ENCODE measurements at places on chromosomes 13 and 19.

- DNase-seq = no peak
Observed at GRCh38 chr13:49502954-49503353, 7.2 kb downstream of the PHF11 start.

DNA sequence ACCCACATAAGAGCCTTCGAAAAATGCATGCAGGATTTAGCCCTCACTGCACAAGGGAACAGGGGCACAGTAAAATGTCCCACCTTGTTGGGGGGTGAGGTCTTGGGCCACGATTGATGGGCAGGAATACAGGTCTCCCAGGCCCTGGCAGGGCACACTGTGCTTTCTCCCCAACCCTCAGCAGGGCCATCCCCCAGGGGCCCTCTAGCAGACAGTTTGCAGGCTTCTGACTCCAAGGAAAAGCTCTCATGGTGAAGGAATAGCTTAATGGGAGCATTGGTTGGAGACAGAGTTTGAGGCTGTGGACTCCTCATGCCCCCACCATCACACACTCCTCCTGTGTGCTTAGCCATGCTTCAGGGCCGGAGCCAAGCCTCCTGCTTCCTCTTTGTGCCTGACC, 484.6 kb downstream of the ZNF536 start:
- no peak for DNase-seq

- no peak for DNase-seq
Observed at GRCh38 chr13:66585669-66586203, 644.4 kb downstream of the PCDH9 start.

DNA sequence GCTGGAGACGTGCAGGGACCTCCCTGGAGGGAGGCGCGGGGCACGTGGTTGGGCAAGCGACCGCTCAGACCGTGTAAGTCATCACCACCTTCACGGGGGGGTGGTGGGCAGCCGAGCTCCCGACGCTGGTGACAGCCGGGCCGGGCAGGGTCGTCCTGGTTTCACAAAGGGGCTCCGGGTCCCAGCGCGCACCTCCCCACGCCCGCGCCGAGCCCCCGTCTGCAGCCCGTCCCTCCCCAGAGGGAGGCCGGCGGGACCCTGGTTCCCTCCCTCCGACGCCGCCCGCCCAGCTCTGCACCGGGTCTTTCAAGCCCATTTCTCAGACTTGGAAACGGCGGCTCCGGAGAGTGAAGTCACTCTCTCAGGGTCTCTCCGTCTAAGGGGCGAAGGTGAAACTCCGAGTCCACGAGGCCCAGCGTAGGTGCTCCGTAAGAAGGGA, 729 bp upstream of the ARID3A start:
- DNase-seq = no peak

- DNase-seq = no peak
Observed at GRCh38 chr19:6211632-6212402, 68.0 kb downstream of the MLLT1 start.

Data from NCI-H748 treated with DMSO at 0.1 percent for 48 hours (cell line).